ENCODE measurements at places on chromosomes 2 and 18.

DNA sequence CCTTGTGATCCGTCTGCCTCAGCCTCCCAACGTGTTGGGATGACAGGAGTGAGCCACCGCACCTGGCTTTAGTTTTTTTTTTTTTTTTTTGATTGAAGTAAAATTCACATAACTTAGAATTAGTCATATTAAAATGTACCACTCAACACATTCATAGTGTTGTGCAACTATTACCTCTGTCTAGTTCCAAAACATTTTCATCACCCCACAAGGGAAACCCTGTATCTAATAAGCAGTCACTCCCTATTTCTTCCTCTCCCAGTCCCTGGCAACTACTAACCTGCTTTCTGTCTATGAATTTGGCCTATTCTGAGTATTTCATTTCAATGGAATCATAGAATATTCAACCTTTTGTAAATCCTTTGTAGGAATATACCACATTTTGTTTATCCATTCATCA is 123.9 kb upstream of the FAM117B start:
- DNase-seq, result no peak

- peak; percentile 37 for DNase-seq
Observed at GRCh38 chr2:101474731-101475384, at the start of gene RFX8. TSS of gene RFX8 (minus strand) at chr2:101475112. CDS start at chr2:101466848, 8,264 bp downstream.

DNA sequence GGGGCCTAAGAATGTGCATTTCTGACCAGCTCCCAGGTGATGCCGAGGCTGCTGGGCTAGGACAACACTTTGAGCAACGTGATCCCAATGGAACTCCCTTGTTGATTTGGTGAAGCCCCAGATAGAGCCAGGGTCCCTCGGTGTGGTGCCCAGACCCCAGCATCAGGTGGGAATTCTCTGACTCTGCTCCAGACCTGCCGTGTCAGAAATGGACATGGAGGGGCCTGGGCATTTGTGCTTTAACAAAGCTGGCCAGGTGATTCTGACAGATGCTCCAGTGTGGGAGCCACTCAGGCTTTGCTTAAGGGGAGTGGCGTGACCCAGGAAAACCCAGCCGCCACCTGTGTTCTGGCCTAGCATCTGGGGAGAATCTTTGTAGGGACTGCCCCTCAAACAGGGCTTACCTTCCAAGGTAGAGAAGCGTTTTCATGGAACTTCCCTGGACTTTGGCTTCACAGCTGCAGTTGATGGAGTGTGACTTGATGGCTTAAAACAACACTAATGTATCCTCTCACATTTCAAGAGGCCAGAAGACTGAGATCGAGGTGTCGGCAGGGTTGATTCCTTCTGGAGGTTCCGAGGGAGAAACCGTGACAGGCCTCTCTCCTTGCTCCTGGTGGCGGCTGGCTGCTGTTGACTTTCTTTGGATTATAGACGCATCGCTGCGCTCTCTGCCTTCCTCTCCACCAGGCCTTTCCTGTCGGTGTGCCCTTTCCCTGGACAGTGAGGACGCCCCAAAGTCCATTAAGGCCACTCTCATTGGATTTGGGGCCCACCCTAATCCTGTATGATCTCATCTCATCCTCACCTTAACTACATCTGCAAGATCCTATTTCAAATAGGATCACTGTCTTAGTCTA is 57.0 kb upstream of the HDAC4 start:
- no peak for DNase-seq

DNA sequence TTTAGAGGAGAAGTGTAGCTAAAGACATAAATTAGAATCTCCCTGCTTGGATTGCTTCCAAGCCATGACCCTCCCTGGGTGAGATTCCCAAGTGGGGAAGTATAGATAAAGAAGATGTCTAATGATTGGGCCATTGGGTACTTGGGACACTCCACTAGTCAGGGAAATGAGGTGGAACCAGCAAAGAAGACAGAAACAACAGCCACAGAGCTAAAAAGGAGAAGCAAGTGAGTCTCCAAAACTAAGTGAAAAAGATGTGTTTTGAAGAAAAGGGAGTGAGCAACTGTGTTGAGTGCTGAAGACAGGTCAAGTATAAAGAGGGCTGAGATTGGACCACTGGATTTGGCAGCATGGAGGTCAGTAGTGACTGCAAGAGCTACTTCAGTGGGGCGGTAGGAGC is 276.7 kb upstream of the STON1 start:
- no peak for DNase-seq

- DNase-seq, result no peak
Observed at GRCh38 chr2:58708565-58708964, 467.4 kb upstream of the FANCL start.

- DNase-seq, result no peak
Observed at GRCh38 chr2:29215739-29216608, 100.8 kb downstream of the CLIP4 start.

- DNase-seq, result no peak
Observed at GRCh38 chr2:15780912-15781574, 159.3 kb upstream of the MYCN start.

- peak; percentile 66 for DNase-seq
Observed at GRCh38 chr2:161954103-161954502, 119.9 kb downstream of the DPP4 start.

DNA sequence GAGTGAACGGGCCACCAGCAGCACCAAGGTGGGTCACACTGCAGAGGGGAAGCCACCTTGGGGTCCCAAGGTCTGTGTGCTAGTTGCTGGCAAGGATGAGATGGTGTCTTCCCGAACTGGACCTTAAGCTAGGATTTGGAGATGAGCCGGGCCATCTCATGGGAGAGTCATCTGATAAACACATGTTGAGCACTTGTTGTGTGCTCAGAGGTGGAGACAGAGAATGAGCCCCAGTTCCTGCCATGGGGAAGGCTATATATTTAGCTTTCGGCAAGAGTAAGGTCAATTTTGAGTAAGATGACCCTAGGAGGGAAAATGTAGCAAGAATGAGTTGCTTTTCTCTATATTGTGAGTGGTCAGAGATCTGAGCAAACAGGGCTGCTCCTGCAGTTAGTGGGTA is 41.4 kb upstream of the RPL31 start:
- DNase-seq, result no peak

GRCh38 chr2:213229814-213230213 is 54.5 kb upstream of the SPAG16 start:
- no peak for DNase-seq

- DNase-seq, result peak; percentile 28
Observed at GRCh38 chr18:58716060-58716756, 44.9 kb downstream of the MALT1 start.

DNA sequence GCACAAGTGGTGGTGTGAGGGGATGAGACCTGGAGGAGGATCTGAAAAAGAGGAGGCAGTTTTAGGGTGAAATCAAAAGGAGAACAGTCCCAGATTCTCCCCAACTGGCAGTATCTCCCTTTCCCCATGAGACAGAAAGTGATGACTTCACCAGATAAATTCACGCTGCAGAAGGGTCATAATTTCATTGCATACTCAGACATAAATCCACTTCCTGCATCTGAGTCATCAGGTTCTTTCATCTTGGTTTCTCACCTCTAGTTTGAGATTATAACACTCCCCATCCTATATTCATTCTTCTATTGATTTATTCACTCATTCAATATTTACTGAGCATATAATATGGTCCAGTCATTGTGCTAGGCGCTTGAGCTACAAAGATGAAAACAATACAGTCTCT is 64.7 kb downstream of the CCDC148 start:
- no peak for DNase-seq
